ENCODE measurements at places on chromosomes 13 and 19. TPM values are rescaled to one million over a fixed set of nuclear protein-coding genes. Genes with fewer than 3 reads are reported as not detected.

Gene OR10H3
- polyA plus RNA-seq: not detected

Gene ANGPTL8
- not detected for polyA plus RNA-seq

Gene SH2D3A
- 47.3 TPM for polyA plus RNA-seq

Gene ZNF285
- 5.5 TPM for polyA plus RNA-seq

Gene EBI3
- not detected for polyA plus RNA-seq

Gene SIGLEC5
- polyA plus RNA-seq: not detected

Gene GPR12
- polyA plus RNA-seq: not detected

Gene GRIN2D
- polyA plus RNA-seq: not detected

Gene SIGLEC12
- 0.31 TPM for polyA plus RNA-seq

Gene JAK3
- polyA plus RNA-seq: 109 TPM

Data from naive thymus-derived CD8-positive, alpha-beta T cell (primary cell).